Right cardiac atrium (tissue), 5 donors: ENCODE measurements at places on chromosomes 3 and 15.

DNA sequence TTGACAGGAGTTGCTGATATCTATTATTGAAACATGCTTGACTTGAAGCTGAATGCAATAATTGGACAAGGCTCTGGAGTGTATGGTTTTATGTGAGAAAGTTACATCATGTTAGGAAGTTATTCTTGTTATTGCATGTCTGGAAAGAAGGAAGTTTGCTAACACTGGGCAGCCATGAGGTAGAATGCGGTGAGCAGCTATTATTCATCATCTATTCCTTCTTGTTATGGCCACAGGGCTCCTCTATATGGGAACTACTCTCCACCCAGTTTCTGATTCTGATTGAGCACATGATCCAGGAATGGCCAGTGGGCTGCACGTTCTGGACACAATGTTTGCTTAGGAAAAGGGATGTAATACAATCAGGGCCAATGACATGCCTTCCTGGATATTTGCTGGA, 37.8 kb upstream of the SCN5A start:
- no peak for DNase-seq

GRCh38 chr3:194245975-194246561, 105.1 kb downstream of the CPN2 start:
- DNase-seq: no peak

- no peak for DNase-seq
These were observed 213.7 kb upstream of the HES1 start for GRCh38 chr3:193922034-193922774.

DNA sequence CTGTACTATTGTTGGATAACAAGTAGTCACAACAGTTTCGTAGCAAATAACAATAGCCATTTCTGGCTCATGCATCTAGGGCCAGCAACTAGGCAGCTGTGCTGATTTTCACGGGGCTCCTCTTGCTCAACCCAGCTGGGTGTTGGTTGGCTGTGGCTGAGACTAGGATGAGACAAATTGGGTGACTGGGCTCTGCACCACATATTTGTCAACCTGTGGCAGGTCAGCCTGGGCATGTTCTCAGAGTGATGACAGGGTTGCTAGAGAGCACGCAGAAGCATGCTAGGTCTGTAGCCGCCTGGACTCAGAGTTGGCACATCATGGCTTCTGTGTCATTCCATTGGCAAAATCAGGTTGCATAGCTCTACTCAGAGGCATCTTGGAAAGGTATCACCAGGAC, 175.9 kb downstream of the OTOL1 start:
- peak; percentile 55 for DNase-seq

GRCh38 chr3:177618873-177619733, 421.8 kb upstream of the TBL1XR1 start:
- no peak for DNase-seq

GRCh38 chr3:78757731-78758130, 1010.1 kb downstream of the ROBO1 start:
- no peak for DNase-seq
